Mesendoderm (in vitro differentiated cells): ENCODE measurements at places on chromosomes 2 and 18.
A peak's percentile ranks its signal among the peaks of the same experiment; 100 is the strongest.

- no peak for DNase-seq
- H3K27ac ChIP-seq = no peak overlapping the region
- no peak overlapping the region for H3K4me3 ChIP-seq
- no peaks in the 10 kb centered on the region for H3K27me3 ChIP-seq
Measured at GRCh38 chr2:201414099-201415023, 36.9 kb downstream of the TRAK2 start.

DNA sequence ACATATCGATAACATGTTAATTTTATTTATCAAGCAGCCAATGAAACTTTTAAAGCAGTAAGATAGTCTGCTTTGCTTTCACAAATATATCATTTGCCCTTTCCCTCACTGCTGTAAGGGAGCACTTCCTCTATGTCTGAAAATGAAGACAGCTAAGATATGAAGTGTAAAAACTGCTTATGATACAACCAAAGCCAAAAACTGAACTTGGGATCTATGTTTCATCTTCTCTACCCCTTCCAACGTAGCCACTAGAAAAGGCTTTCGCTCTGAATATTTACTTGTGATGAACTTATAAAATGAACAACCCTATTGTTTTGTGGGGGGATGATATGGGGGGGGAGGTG is 140.3 kb downstream of the TCF4 start:
- no peak overlapping the region for H3K27ac ChIP-seq
- no peaks in the 10 kb centered on the region for H3K4me1 ChIP-seq
- no peaks in the 10 kb centered on the region for H3K27me3 ChIP-seq
- no peak overlapping the region for H3K4me3 ChIP-seq
- no peaks in the 10 kb centered on the region for H3K36me3 ChIP-seq

- no peaks in the 10 kb centered on the region for H3K27me3 ChIP-seq
- no peaks in the 10 kb centered on the region for H3K4me1 ChIP-seq
- H3K36me3 ChIP-seq = no peaks in the 10 kb centered on the region
- H3K4me3 ChIP-seq = no peak overlapping the region
Measured at GRCh38 chr2:198697794-198698193, 759.9 kb downstream of the SATB2 start.

DNA sequence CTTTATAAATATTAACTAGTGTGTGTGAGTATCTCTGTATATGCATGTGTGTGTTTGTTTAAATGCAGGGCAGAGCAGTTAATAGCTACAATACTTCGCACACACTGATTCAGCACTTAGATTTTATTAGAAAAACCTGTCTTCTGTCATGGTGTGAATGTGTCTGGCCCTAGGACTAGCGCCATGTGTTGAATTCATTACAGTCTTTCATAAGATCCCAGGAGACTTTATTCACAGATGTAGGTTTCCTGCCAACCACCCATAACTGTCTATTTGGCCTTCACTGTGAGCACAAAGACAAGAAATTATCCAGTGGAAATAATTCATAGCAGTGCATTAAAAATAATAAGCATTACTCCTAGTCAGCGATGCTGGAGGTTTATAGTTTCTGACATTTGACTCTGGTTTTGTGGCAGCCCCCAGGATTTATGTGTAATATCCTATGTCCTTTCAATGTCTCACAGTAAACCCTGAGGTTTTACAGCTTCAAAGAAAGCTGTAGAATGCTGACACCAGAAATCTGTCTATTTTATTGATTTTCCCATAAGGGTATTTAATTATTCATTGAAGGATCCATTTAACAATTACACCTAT is 93.9 kb downstream of the ZNF804A start:
- DNase-seq = no peak
- no peaks in the 10 kb centered on the region for H3K4me1 ChIP-seq
- H3K27me3 ChIP-seq = no peaks in the 10 kb centered on the region
- H3K36me3 ChIP-seq = no peaks in the 10 kb centered on the region
- H3K27ac ChIP-seq = no peak overlapping the region

GRCh38 chr2:32136097-32136496 is 29.6 kb upstream of the SLC30A6 start:
- no peak for DNase-seq
- H3K27ac ChIP-seq = no peak overlapping the region
- H3K4me1 ChIP-seq = no peaks in the 10 kb centered on the region

GRCh38 chr2:234865586-234865985 is 86.2 kb upstream of the SH3BP4 start:
- no peak overlapping the region for H3K27ac ChIP-seq
- H3K4me1 ChIP-seq = no peaks in the 10 kb centered on the region
- no peak overlapping the region for H3K4me3 ChIP-seq

- H3K27ac ChIP-seq = no peak overlapping the region
- no peaks in the 10 kb centered on the region for H3K27me3 ChIP-seq
- H3K4me3 ChIP-seq = no peak overlapping the region
- DNase-seq = no peak
Measured at GRCh38 chr2:207920321-207920720, 105.0 kb downstream of the PLEKHM3 start.

GRCh38 chr2:27799646-27800010 is 28.1 kb downstream of the MRPL33 start:
- H3K27ac ChIP-seq = peak overlapping the region; percentile 32

- no peak overlapping the region for H3K27ac ChIP-seq
- H3K4me3 ChIP-seq = no peak overlapping the region
- no peaks in the 10 kb centered on the region for H3K36me3 ChIP-seq
- H3K4me1 ChIP-seq = no peaks in the 10 kb centered on the region
- no peaks in the 10 kb centered on the region for H3K27me3 ChIP-seq
Measured at GRCh38 chr2:162127422-162127821, 24.6 kb downstream of the GCG start.

DNA sequence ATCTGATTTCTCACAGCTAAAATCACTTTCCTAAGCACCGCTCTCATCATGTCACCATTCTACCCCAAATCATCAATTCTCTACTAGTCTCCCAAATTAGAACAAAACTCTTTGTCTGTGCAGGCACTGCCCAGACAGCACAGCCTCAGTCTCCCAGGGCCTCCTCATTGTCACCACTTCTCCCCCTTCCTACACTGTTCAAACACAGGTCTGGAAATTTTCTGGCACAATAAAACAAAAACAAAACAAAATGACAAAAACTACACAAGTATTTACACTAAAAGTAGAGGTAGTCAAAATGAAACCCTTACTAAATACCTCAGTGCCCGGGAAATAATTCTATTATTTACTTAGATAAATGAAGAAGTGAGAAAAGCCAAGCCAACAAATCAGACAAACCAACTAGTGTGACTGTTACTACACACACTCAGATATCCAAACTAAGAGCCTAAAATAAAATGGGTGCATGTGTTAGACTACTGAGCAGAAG is 156.2 kb upstream of the DNMT3A start:
- DNase-seq = no peak
- no peak overlapping the region for H3K4me3 ChIP-seq
- no peak overlapping the region for H3K27ac ChIP-seq
- no peaks in the 10 kb centered on the region for H3K4me1 ChIP-seq

DNA sequence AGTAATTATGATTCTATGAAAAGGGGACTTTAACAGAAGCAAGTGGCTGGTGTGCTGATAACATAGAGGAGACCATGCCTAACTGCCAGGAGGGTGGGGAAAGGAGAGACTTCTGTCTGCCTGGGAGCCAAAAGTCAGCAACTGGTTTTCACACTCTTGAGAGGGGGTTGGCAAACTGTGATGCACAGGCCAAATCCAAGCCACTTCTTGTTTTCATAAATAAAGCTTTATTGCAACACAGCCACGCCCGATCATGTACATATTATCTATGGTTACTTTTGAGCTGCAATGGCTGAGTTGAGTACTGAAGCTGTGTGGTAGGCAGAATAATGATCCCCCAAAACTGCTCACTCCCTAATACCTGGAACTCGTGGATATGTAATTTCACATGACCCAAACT is 208.4 kb downstream of the LNPK start:
- no peaks in the 10 kb centered on the region for H3K4me1 ChIP-seq
- no peaks in the 10 kb centered on the region for H3K36me3 ChIP-seq
- DNase-seq = no peak
- no peak overlapping the region for H3K27ac ChIP-seq
- no peak overlapping the region for H3K4me3 ChIP-seq
- no peaks in the 10 kb centered on the region for H3K27me3 ChIP-seq

DNA sequence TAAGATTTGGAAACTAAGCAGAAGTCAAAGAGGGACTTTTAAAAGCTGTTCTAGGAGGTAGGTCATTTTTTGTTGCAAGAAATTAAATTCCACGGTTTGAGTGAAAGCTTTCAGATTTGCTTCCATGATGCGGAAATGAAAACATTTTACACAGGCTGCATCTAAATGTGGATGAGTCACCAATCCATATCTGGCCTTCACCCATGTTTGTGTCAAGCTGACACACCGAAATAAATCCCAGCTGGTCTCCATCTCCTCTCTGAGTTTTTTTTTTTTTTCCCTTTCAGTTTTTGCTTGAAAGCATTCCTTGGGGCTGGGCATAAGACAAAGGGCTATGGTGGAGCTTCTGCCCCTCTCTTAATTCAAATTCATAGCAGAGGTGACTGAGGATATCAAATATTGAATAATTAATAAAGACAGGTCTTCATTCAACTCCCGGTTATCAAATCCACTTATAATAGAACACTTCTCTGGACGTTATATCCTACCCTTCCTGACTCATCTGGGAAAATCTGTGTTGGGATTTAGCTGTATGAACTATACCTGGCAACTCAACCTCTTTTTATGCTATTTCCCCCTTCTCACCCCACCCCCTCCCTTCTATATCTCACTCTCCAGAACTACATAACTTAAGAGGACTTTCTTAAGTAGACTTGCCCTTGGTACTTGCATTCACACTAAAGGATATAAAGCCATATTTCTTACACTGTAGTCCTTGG is 558.3 kb upstream of the GCFC2 start:
- no peak overlapping the region for H3K4me3 ChIP-seq
- H3K27me3 ChIP-seq = no peaks in the 10 kb centered on the region
- DNase-seq = no peak
- H3K36me3 ChIP-seq = no peaks in the 10 kb centered on the region

GRCh38 chr2:44296653-44297052 is 21.4 kb downstream of the SLC3A1 start:
- H3K4me3 ChIP-seq = no peak overlapping the region
- H3K4me1 ChIP-seq = no peaks in the 10 kb centered on the region
- H3K27ac ChIP-seq = no peak overlapping the region
- no peaks in the 10 kb centered on the region for H3K36me3 ChIP-seq
- no peak for DNase-seq

DNA sequence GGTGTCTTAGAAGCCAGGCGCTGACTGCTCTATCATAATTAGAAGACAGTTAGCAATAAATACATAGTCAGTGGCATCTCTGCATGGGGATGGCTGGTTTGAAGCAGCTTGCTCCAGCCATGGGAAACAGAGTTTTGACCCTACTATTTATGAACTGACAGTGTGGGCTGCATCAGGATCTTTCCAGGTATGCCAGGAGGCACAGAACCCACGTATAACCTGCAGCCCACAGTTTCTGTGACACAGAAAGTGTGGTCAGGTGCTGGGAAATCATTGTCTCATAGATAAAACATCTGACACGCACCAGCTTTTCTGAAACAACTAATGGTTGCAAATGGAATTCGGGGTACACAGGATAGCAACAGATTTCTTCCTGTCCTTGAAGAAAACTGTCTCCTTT is 34.7 kb downstream of the INPP4A start:
- no peak for DNase-seq
- no peak overlapping the region for H3K4me3 ChIP-seq
- no peaks in the 10 kb centered on the region for H3K27me3 ChIP-seq
- no peaks in the 10 kb centered on the region for H3K36me3 ChIP-seq
- no peak overlapping the region for H3K27ac ChIP-seq

GRCh38 chr2:23380562-23381065 is 4.4 kb upstream of the KLHL29 start:
- no peaks in the 10 kb centered on the region for H3K27me3 ChIP-seq
- no peak overlapping the region for H3K4me3 ChIP-seq
- no peaks in the 10 kb centered on the region for H3K4me1 ChIP-seq

DNA sequence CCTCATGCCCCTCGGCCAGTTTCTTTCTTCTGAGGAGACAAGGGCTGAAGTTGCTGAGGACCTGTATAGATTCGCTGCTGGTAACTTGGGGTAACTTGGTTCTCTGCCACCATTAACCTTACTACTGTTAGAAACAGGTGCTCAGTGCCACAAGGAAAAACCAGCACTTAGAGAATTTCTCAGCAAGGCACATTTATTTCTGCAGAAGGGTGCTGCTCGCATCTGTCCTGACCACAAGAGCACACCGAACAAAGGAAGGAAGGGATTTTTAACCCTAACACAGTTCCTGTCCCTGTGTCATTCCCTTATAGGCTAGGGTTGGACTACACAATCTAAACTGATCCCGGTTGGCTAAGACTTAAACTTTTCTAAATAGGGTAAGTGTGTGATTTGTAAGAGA is 154.1 kb downstream of the SOCS6 start:
- H3K27me3 ChIP-seq = no peaks in the 10 kb centered on the region
- no peak overlapping the region for H3K4me3 ChIP-seq
- peak; percentile 37 for DNase-seq
- H3K36me3 ChIP-seq = no peaks in the 10 kb centered on the region

- DNase-seq = no peak
- H3K27me3 ChIP-seq = no peaks in the 10 kb centered on the region
- H3K36me3 ChIP-seq = no peaks in the 10 kb centered on the region
- H3K27ac ChIP-seq = no peak overlapping the region
- no peak overlapping the region for H3K4me3 ChIP-seq
Measured at GRCh38 chr2:209976698-209977385, 25.6 kb upstream of the RPE start.

- no peaks in the 10 kb centered on the region for H3K27me3 ChIP-seq
- DNase-seq = no peak
- H3K36me3 ChIP-seq = no peaks in the 10 kb centered on the region
- H3K4me3 ChIP-seq = no peak overlapping the region
Measured at GRCh38 chr18:58258692-58259342, 214.8 kb downstream of the NEDD4L start.

GRCh38 chr2:53985646-53986045 is 14.9 kb upstream of the PSME4 start:
- no peak overlapping the region for H3K27ac ChIP-seq
- no peaks in the 10 kb centered on the region for H3K4me1 ChIP-seq
- no peak for DNase-seq
- no peaks in the 10 kb centered on the region for H3K27me3 ChIP-seq
- H3K4me3 ChIP-seq = no peak overlapping the region

- no peaks in the 10 kb centered on the region for H3K27me3 ChIP-seq
- no peak overlapping the region for H3K27ac ChIP-seq
Measured at GRCh38 chr2:36770542-36771287, 74.2 kb downstream of the VIT start.

DNA sequence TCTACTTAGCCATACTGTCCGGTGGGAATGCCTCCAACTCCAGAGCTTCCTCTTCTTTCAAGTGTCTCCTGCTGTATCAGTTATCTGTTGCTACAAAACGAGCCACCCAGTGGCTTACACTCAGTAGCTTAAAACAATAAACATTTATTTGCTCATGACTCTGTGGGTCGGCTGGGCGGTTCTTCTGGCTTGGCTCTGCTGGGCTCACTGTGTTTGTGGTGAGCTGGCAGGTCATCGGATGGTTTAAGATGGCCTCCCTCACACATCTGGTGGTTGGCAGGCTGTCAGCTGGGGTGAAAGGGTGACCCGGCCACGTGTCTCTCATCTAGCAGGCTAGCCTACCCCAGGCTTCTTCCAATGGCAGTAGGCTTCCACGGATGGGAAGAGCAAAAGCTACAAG is 122.4 kb upstream of the SLC1A4 start:
- peaks cover 3% of the 10 kb centered on the region for H3K4me1 ChIP-seq
- H3K36me3 ChIP-seq = no peaks in the 10 kb centered on the region
- H3K27me3 ChIP-seq = no peaks in the 10 kb centered on the region
